Muscle of leg (tissue), 16 donors: ENCODE measurements at places on chromosomes 7 and 10.
A peak's percentile ranks its signal among the peaks of the same experiment; 100 is the strongest.

DNA sequence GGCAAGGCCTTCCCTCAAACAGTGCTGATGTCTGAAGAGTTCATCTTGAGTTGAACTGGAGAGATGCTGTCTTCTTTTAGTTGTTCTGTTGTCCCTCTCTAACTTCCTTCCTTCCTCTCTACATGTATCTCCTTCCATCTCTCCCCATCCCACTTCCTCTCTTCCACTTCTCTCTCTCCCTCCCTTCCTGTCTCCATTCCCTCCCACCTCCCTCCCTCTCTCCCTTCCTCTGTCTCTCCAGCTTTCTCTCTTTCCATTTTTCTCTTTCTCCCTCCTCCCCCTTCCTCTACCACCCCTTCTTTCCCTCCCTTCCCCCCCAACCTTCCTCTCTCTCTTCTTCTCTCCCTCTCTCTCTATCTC, 40.7 kb upstream of the TNS3 start:
- no peak for DNase-seq

DNA sequence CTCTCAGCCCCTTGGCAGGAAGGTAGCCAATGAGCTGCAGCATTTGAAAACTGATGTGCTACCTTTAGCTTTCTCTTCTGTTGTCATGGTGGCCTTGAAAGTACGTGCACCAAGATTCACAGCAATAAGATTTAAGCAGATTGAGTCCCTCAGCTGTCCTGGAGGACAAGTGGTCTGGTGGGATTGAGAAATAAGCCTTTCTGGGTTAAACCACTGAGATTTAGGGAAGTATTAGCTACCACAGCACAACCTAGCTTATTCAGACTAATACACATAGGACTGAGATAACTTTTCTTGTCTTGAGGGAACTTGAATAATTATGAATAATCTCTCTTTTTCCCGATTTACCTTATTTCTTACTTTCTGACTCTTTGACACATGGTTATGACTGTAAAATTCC, 324.0 kb downstream of the PTEN start:
- no peak for DNase-seq

DNA sequence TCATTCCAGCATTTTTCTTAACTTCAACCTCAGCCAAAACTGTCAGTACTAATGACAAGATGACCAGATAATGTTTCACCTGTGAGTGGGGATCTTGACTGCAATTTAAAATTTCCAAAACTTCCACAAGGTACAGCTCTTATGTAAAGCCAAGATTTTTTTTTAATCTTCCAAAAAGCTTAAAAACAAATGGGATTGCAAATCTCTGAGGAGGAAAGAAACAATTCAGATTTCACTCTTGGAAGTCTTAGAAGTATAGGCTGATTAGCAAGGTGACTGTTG, 90.2 kb downstream of the AGMO start:
- peak; percentile 73 for DNase-seq

DNA sequence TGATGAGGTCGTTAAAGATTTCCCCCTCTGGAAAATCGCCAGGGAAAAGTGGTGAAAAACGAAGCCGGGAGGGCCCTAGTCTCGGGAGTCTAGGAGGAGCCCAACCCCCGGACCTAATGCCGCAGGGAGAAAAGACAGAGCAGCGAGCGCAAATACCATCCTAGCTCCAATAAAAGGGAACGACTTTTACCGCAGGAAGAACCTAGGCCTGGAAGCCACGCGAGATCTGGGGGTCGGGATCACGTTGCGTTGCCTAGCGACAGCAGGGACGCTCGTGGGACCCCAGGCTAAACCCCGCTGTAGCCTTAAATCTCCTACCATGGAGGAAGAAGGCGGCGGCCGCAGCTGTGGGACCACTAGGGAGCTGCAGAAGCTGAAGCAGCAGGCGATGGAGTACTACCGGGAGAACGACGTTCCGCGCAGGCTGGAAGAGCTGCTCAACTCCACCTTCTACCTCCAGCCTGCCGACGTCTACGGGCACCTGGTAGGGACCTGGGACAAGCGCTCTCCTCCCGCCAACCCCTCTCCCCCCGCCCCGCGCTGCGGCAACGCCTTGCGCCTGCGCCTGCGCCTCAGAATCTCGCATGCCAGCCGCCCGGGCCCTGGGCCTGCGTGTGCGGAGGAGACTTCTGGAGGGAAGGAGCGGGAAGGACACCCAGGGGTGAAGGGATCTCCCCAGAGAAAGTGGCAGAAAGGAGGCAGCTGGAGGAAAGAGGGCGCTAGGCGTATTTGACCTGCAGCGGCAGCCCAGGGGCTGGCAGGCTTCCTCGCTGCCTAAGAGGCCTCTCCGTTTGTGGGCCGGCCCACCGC, at the start of gene ENO4:
TSS of gene ENO4 (plus strand) at position 252 of the 810 bp plus-strand sequence. CDS start at position 320, 68 bp downstream.
- DNase-seq = peak; percentile 93

DNA sequence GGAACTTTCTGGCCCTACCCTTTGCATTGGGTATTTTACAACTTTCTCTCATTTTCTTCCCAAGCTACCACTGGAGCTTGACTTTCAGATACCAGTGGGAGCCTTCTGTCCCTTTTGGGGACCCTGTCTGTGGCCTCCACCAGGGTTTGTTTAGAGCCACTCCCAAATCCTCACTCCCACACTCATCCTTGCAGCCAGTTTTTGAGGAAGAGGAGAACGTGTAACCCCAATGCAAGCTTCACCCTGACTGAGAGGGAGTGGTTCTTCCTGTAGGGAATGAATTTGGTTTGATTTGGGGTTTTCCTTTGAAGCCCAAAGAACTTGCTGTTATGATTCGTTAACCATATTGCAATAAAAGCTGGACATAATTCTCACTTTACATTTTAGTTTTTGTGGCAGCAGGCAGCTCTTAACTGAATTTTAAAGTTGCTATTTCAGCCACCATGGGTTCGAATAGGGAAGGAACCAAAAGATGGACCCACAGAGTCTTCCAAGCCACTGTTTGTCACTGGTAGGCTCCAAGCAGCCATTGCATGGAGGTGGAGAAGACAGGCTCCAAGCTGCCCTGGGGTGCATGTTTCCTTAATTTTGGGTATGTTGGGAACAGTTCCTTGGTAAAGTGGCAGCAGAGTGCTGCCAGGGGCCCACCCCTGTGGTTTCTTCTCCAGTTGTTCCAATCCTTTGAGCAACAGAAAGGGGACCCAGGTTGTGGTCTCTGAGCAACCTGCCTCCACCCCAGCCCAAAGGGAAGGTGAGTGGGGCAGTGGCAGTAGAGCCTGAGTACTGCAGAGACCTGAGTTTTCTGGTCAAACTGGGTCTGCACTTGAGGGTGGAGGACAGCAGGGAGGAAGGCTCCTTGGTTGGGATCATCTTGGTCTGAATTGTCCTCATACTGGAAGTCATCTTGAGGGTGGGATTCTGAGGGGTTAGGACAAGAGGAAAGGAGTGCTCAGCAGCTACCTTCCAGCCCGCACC, 5.1 kb downstream of the EVX1 start:
- no peak for DNase-seq

DNA sequence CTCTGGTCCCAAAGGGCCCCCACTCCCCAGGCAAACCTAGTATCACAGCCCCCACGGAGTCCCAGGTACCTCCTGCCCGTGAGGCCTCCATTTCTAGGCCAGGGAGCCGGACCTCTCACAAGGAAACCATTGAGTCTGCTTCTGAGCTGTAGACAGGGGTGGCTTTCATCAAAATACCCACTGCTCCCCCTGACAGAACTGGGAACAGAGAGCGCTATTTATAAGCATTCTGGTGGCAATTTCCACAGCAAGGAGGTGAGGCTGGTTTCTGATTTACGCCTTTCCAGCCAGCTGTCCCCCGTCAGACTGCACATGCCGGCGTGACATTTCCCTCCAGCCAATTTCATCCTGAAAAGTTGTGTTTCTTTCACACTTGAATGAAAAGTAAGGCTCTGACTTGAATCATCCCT, 407.5 kb upstream of the PRKCQ start:
- peak; percentile 16 for DNase-seq

- no peak for DNase-seq
Measured at GRCh38 chr7:42574685-42575084, 337.2 kb downstream of the C7orf25 start.

DNA sequence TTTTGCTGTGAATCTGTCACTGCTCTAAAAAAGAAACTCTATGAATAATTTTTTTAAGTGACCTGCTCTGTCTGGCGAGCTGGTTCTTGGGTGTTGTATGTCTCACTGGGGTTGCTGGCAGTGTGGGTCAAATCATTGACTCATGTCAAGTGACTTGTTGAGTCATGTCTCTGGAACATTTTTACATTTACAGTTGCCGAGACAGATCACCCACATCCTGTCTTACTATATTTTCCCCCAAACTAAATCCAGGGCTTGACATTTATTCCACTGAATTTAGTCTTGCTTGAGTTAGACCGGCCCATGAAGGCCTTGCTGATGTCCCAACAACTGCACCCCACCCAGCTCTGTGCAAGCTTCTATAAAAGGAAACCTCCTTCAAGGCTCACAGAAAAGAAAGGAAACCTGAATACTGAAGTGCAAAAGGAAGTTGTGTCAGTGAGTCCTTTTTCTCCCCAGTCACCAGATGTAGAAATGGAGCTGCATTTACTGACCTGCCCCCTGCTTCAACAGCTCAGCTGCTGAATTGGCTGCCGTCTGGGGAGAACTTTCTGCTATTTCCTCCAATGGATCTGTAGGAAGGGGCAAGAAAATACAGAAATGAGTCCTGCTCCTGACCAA, 290.3 kb downstream of the TNS3 start:
- no peak for DNase-seq

DNA sequence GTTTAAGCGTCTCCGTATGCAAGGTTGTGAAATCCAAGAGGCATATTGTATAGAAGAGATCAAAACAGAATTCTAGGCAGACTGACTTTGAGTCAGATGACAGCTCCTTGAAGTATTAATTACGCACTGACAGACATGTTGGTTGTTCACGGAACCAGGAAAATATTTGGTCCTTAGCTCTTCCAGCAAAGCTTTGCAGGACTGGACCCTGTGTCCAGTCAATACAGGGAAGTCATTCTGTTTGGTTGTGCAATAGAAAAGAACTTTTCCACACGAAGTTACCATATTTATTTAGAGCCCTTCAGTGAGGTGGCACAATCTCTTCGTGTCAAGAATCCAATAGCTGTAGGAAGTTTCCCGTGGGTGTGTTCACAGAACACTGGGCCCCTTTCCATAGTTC, 205.3 kb downstream of the ARHGAP21 start:
- DNase-seq = no peak
